ENCODE measurements at places on chromosomes 11 and 22. TPM values are rescaled to one million over a fixed set of nuclear protein-coding genes. Genes with fewer than 3 reads are reported as not detected.

DNA sequence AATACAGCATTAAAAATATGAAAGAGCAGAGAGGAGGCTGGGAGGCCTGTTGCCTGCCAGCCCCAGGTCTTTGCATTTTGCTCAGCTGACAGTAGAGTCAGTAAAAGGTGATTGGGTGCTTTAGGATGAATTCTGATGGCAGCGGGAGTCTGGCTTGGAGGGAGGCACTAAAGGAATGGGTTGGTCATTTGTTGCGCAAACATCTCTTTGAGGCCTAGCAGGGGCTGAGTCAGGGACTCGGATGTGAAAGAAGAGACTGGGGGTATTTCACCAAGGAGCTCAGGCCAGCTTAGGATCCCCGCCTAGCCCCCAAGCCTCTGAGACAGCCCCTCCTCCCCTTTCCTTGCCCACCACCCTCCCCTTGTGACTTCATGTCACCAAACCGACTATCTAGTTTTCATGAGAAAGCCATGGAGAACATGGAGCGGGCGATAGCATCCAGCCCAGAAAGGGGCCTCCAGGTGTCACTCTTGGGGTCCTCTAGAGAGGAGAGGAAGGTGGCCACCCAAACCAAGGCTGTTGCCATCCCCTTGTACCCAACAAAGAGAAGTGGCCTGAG, 9.7 kb downstream of the DGKZ start:
- no peak overlapping the region for H3K27ac ChIP-seq
- H3K4me3 ChIP-seq: no peak overlapping the region
- H3K27me3 ChIP-seq: no peaks in the 10 kb centered on the region
- no peaks in the 10 kb centered on the region for H3K4me1 ChIP-seq
- H3K36me3 ChIP-seq: no peaks in the 10 kb centered on the region
- no peak for DNase-seq

- no peaks in the 10 kb centered on the region for H3K4me1 ChIP-seq
- no peaks in the 10 kb centered on the region for H3K36me3 ChIP-seq
- DNase-seq: no peak
- no peaks in the 10 kb centered on the region for H3K27me3 ChIP-seq
These were observed 208.6 kb downstream of the KIRREL3 start for GRCh38 chr11:126791991-126792390.

GRCh38 chr11:6610591-6610990, 1.4 kb downstream of the TAF10 start:
- peak overlapping the region; percentile 99 for H3K27ac ChIP-seq
- peaks cover 27% of the 10 kb centered on the region for H3K4me1 ChIP-seq
- no peak overlapping the region for H3K4me3 ChIP-seq
- H3K36me3 ChIP-seq: no peaks in the 10 kb centered on the region
- DNase-seq: no peak
- H3K27me3 ChIP-seq: no peaks in the 10 kb centered on the region

The VPS11 gene
- total RNA-seq: 27.1 TPM

DNA sequence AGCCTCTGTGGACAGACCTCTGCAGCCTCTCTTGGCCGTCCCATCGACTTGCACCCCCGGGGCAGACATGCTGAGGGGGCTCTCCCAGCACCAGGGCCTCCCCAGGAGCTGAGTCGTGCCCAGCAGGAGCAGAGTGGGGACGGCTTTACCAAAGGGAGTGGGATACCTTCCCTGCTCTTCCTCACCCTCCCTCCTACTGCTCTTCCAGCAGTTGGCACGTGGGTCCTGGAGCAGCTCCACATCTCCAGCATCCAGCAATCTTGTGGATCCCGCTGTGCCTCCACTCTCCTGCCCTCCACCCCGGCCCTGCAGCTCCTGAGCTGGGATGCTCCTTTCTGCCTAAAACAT, 854.0 kb downstream of the BRD1 start:
- no peaks in the 10 kb centered on the region for H3K4me1 ChIP-seq
- H3K27me3 ChIP-seq: no peaks in the 10 kb centered on the region
- no peak for DNase-seq
- H3K27ac ChIP-seq: no peak overlapping the region
- H3K36me3 ChIP-seq: no peaks in the 10 kb centered on the region

- no peak for DNase-seq
- H3K36me3 ChIP-seq: no peaks in the 10 kb centered on the region
- no peaks in the 10 kb centered on the region for H3K27me3 ChIP-seq
- H3K27ac ChIP-seq: no peak overlapping the region
- no peaks in the 10 kb centered on the region for H3K4me1 ChIP-seq
These were observed 86.7 kb upstream of the RASSF10 start for GRCh38 chr11:12922418-12922817.

GRCh38 chr22:44557064-44557748, 59.2 kb upstream of the RTL6 start:
- no peak overlapping the region for H3K27ac ChIP-seq
- H3K4me1 ChIP-seq: no peaks in the 10 kb centered on the region
- no peaks in the 10 kb centered on the region for H3K36me3 ChIP-seq
- H3K27me3 ChIP-seq: no peaks in the 10 kb centered on the region

The DLG2 gene
- 16.8 TPM for total RNA-seq

The P2RX6 gene
- 0.76 TPM for total RNA-seq

DNA sequence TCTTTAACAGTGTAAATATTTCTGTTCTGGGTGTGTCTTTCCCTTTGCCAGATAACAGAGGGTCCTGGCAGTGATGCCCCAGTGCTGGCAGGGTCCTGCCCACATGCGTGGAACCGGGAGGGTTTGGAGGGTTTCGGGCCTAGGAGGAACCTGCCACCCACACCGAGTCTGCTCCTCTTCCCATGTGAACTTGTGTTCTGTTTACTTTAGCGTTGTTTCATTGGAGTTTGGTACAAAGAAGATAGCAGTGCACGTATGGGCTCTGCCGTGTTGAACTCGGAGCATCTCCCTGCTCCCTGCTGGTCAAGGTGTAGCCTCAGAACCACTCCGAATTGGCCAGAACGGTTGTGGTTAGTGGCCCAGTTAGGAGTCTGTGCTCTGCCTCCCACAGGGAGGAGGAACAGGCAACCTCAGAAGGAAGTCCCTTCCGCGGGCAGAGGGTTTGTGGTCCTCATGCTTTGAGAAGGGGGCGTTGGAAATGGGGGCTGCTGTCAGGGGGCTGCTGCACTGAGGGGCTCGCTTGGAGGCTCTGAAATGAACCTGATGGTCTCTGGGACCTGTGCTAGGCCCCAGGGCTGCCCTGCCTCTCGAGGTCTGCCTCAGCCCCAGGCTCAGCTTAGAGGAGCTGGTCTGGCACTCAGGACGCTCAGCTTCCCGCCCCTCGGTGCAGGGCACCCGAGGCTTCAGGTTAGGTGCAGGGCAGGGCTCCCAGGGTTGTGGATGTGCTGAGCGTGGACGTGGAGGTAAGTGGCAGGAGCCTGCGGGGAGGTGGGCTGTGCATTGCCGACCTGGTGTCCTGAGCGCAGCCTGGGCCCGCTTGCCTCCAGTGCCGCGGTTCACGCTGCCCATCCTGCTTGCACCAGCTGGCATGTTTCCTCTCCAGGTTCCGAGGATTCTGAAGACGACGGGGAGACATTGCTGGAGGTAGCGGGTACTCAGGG, 10.4 kb downstream of the PHRF1 start:
- no peaks in the 10 kb centered on the region for H3K27me3 ChIP-seq
- no peak overlapping the region for H3K4me3 ChIP-seq
- H3K4me1 ChIP-seq: no peaks in the 10 kb centered on the region
- H3K27ac ChIP-seq: no peak overlapping the region
- no peaks in the 10 kb centered on the region for H3K36me3 ChIP-seq
- no peak for DNase-seq

DNA sequence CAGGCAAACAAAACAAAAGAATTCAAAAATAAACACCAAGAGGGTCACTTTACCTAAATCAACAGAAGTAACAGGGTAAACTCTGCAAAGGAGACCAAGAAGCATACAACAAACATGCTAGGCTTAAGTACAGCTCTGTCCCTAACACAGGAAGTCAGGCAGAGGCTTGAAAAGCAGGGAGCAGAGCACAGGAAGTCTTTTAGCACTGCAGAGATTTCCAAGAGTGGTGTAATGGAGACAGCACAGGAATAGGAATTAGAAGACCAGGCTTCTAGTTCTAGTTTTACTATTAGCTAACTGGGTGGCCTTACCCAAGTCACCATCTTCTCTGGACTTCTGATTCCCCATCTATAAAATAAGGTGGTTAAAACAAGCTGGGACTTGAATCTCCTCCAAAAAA, 1.9 kb downstream of the RBFOX2 start:
- H3K27me3 ChIP-seq: no peaks in the 10 kb centered on the region
- peaks cover 17% of the 10 kb centered on the region for H3K4me1 ChIP-seq
- H3K36me3 ChIP-seq: no peaks in the 10 kb centered on the region
- peak overlapping the region; percentile 96 for H3K27ac ChIP-seq
- DNase-seq: no peak

The PKDREJ gene
- 0.06 TPM for total RNA-seq

GRCh38 chr22:43387815-43388214, 24.0 kb upstream of the MPPED1 start:
- no peaks in the 10 kb centered on the region for H3K4me1 ChIP-seq
- H3K27ac ChIP-seq: no peak overlapping the region
- no peak for DNase-seq
- no peak overlapping the region for H3K4me3 ChIP-seq

DNA sequence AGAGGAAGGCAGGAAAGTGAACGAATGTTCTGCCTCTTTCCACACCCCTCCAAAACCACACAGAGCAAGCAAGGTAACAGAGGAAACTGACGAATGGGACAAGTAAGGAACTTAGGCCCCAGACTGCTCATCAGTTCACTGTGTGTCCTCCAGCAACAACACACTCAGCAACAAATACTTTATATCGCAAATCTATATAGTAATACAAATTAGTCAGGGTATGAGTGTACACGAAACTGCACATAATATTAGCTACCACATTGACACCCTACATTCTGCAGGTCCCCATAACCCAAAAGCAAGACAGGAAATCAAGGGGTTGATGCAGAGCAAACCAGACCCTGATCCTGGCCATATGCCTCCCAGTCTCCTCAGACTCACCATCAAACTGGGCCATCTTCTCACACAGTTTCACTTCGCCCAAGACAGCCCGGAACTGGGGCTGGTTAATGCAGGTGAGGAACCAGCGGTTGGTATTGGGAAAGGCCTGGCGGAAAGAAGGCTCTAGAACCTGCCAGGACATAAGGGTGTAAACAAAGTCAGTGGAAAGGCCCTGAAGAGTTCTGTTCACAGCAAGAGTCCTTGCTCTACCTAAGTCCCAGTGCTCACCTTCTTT, 6.6 kb downstream of the EEF1G start:
- no peak for DNase-seq
- peaks cover 5% of the 10 kb centered on the region for H3K4me1 ChIP-seq

DNA sequence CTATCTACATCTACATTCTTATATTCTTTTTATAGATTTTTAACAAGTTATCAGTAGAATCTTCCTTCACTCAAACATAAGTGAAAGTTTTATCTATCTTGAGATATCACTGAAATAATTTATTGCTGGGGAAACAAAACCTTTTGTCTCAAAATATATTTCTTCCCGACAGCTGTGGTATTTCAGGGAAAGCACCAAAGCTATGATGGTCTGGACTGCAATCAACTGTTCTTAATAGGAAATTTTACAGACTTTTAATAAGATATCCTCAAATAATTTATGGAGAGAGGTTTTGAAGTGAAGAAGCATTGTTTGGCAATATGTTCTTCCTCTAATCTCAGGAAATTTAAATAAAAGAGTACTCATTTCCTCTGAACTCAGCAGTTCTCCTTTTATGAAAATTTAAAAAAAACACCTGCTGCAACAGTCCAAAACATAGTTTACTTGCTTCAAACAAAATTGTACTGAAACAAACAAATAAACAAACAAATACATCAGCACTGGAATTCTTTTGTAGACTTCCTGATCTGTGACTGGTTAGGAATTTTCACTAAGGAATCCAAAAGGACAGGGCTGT, 33.9 kb upstream of the EIF3M start:
- H3K36me3 ChIP-seq: no peaks in the 10 kb centered on the region
- DNase-seq: no peak
- H3K27me3 ChIP-seq: no peaks in the 10 kb centered on the region
- H3K27ac ChIP-seq: no peak overlapping the region
- H3K4me1 ChIP-seq: no peaks in the 10 kb centered on the region

DNA sequence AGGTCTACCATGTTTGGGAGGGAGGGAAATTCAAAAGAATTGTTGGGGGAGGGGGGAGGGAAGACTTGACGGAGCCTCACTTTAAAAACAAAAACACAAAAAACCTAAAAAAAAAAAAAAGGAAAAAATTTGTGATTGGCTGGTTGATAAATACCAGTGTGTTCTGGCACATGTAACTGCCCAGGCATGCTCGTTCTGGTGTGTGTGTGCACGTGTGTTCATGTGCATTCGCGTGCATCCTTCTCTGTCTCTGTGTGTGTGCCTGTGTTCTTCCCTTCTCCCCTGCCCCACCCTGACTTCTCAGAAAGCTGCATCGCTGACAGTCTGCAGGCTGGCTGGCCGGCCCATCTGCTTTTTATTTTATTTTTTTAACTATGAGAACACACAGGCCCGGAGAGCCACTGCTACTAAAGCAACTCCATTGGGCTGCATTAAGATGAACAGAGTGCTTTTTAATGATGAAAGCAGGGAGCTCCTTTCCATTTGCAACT, 22.6 kb upstream of the ADSL start:
- H3K4me3 ChIP-seq: no peak overlapping the region
- no peaks in the 10 kb centered on the region for H3K36me3 ChIP-seq
- H3K4me1 ChIP-seq: no peaks in the 10 kb centered on the region
- H3K27ac ChIP-seq: no peak overlapping the region
- no peak for DNase-seq

DNA sequence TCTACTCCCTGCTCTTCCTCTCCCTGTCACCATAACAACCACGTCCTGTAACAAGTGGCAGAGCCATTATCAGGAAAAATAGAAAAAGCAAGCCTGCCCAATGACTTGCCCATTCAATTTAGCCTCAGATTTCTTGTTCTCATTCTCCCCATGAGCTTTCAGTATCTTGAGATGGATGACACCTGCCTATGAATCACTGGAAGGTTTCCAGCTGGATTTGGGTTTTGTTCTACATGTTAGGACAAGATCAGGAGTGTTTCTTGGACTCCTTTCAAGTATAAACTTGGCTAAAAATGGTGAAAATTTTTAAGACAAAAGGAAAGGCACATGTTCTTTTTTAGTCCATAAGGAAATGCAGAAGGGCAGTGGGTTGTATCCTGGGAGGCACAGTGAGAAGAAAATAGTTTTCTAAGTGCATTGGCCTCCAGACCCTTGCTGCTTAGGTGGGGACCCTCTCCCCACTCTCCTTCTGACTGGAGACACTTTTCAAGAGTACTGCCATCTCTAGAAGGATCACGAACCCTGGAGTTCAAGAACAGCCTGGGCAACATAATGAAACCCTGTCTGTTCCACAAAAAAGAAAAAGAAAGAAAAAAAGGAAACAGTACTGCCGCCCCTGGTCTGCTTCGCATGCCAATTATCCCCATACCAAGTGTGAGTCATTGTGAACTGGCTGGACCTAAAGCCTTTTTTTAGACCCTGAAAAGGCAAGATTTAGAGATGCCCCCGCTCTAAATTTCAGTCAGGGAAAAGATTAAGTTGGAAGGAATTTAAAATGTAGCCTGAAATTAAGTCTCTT, 51.0 kb downstream of the MTNR1B start:
- H3K36me3 ChIP-seq: no peaks in the 10 kb centered on the region
- H3K4me3 ChIP-seq: no peak overlapping the region
- no peak overlapping the region for H3K27ac ChIP-seq
- H3K4me1 ChIP-seq: no peaks in the 10 kb centered on the region
- DNase-seq: peak; percentile 64

The RAG2 gene
- 1.6 TPM for total RNA-seq

- H3K36me3 ChIP-seq: no peaks in the 10 kb centered on the region
- H3K4me3 ChIP-seq: no peak overlapping the region
- DNase-seq: no peak
- no peaks in the 10 kb centered on the region for H3K4me1 ChIP-seq
- H3K27ac ChIP-seq: no peak overlapping the region
These were observed 42.9 kb downstream of the LINC01488 start for GRCh38 chr11:69524291-69524882.

The CARNS1 gene
- 3.3 TPM for total RNA-seq

GRCh38 chr11:81219661-81220060, 1514.0 kb downstream of the FAM181B start:
- peak overlapping the region; percentile 11 for H3K4me3 ChIP-seq
- no peaks in the 10 kb centered on the region for H3K36me3 ChIP-seq
- no peaks in the 10 kb centered on the region for H3K27me3 ChIP-seq
